Panc1 (cell line): ENCODE measurements at places on chromosomes 2 and 18.

- DNase-seq, result no peak
Measured at GRCh38 chr18:841647-842370, 29.8 kb upstream of the YES1 start.

DNA sequence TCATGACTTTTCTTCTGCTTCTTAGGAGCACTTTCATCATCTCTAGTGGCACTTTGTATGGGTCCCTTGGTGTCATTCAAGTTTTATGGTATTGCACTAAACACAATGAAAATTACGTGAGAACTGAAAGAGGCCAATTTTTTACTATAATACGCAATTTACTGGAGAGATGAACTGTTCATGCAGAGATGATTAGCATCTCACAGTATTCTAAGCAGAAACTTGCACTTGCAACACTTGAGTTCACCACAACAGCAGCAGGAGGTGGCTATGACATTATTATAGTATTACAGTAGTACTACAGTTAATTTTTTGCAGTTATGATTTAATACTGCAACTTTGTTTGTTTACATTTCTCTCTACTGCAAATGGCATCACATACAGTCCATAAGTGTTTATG is 793.1 kb upstream of the CRIM1 start:
- DNase-seq, result no peak

- no peak for DNase-seq
Measured at GRCh38 chr2:105299290-105299689, 30.2 kb downstream of the TGFBRAP1 start.

GRCh38 chr18:12911929-12912703 is 28.1 kb upstream of the PTPN2 start:
- DNase-seq, result no peak

GRCh38 chr2:199602271-199602895 is 144.6 kb upstream of the SATB2 start:
- DNase-seq, result no peak

GRCh38 chr2:24456599-24457556 is 34.2 kb upstream of the NCOA1 start:
- DNase-seq, result no peak

GRCh38 chr2:76599732-76600368 is 889.1 kb upstream of the GCFC2 start:
- DNase-seq, result peak; percentile 54

GRCh38 chr2:174985614-174986013 is 19.6 kb downstream of the CHN1 start:
- DNase-seq, result no peak

DNA sequence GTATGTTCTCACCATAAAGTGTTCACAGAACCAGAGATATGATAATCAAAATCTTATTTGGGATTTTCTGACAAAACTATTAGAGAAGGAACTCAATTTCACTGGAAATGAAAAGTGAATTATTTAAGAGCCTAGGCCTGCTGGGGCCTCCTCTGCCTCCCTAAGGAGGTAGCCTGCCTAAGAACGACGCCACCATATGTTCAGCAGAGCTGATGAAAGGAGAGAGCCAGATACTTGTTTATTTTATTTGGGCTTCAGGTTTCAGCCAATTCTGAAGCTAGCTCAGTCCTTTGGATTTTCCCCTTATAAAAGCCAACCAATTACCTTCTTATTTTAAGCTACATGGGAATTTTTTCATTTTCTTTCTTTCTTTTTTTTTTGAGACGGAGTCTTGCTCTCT is 433.1 kb upstream of the MAP2 start:
- no peak for DNase-seq

GRCh38 chr2:163723881-163724280 is 11.9 kb downstream of the FIGN start:
- DNase-seq, result no peak

DNA sequence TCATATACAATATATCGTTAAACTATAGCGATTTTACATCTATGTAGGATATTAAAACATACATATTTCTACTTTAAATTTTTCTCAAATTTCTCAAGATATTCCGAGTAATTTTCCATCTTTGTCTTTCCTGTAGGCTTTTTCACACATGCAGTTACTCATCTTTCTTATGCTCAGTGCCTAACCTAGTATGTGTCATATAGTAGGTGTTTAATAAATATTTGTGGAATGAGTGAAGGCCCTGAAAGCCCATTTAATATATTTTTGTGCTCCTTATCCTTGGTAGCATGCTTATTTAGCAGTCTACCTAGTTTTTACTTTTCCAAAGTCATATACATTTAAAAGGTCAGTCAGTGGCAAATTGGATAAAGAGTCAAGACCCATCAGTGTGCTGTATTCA is 67.3 kb downstream of the ITGB6 start:
- no peak for DNase-seq

DNA sequence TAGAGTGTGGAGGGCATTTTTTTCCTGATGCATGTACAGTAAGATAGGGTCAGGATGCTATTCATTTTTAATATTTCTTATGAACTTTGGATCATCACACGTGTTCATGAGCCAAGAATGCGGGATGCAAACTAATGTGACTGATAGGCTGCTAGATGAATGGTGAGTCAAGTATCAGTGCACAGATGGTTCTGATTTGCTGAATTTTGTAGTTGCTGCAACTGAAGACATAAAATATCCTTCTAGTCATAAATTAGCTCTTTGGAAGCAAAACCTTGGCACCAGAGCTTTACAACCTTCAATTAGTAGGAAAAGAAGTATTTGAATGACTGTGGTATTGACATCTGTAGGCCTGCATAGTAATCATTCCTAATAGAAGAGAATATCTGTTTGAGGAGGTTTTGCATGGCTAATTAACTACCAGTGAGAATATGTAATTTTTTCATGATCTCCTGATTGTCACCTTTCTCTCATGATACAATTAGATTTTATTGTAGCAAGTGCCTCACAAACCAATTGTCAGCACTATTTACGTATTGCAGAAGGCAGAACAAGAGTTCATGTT is 94.0 kb downstream of the VRK2 start:
- no peak for DNase-seq

GRCh38 chr2:33135645-33136044 is 188.9 kb downstream of the LTBP1 start:
- no peak for DNase-seq

DNA sequence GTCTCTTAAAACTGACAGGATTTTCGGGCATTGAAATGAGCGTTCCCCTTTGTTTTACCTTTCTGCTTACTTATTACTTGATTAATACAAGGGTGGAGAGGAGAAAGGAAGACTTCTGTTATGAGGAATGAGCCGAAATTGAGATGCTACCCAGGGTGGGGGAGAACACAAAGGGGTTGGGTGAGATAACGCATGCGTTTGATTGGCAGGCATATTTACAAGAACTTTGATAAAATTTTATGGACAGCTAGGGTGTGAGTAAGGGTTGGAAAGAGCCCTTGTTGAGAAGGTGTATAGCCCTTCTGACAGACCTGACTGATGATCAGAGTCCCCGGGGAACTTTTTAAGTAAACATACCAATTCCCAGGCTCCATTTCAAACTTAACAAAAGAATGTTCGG is 1.8 kb downstream of the RNF138 start:
- no peak for DNase-seq

DNA sequence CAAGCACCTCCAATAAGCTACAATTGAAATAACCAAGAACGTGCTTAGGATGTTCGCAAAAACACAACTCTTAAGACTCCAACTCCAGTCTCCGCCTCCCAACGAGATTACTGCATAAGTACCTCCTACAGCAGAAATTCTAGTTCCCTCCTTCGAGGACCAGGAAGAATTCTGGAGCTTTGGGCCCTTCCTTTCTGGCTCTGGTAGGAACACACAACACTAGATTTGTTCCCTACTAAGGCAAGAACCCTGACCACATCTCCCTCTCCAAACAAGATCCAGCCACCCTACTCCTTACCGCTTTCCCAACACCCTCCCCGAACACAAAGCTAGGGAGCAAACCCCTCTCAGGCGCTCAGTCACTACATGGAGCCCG is 721 bp downstream of the ADAM17 start:
- no peak for DNase-seq

DNA sequence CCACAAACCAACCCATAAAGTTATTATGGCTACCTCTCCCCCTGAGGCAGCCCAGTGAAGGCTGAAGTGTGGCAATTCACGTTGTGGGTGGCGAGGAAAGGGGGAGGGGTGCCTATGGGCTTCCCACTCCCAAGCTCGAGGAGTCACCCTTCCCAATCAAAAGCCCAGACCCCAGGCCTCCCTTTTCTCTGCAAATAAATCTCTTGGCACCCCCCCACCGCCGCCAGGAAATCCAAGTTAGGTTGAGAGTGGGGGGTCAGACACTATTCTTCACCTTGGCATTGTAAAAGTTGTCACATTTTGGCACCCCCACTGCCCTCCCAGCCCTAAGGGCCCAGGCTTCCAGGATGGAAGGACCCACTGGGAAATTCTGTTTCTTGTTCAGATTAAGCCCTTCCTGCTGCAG is 6.9 kb downstream of the ANKRD53 start:
- DNase-seq, result no peak

DNA sequence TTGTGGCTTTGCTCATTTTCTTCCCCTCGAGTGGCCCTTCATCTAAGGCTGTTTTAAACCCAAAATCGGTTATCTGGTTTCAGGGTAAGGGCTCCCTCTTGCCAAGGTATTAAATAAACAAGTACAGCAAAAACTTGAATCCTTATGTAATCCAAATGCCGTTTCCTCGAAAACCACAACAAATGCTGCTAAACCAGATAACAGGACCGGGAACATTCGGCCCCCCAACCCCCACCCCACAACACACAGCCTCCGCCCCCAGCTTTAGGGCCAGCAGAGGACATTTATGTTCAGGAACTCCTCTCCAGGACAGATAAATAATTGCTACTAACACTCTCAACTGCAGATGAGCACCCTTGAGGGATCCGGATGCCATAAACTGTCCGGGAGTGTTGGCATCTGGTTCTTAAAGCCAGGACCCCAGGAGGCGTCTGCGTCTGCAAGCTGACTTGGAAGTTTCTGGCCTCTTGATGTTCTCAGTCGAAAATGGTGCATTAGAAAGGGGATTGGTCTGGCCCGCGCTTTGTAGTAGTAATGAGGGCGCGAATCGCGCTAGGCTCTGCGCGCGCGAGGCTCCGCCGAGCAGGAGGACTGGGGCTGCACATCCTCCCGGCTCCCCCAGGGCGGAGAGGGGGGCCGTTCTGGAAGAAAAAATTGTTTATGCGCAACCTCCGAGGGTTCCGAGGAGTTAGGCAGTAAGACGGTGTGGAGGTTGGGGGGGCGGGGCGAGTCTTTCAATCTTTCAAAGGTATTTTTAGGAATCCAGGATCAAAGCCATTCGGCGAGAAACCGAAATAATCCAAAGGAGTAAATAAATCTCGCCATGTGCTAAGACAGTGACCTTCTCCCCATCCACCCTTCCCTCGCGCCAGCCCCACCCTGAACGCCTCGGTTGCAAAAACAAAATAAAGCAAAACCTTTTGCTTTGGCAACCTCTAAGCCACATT is 3.9 kb upstream of the ID2 start:
- DNase-seq, result no peak

DNA sequence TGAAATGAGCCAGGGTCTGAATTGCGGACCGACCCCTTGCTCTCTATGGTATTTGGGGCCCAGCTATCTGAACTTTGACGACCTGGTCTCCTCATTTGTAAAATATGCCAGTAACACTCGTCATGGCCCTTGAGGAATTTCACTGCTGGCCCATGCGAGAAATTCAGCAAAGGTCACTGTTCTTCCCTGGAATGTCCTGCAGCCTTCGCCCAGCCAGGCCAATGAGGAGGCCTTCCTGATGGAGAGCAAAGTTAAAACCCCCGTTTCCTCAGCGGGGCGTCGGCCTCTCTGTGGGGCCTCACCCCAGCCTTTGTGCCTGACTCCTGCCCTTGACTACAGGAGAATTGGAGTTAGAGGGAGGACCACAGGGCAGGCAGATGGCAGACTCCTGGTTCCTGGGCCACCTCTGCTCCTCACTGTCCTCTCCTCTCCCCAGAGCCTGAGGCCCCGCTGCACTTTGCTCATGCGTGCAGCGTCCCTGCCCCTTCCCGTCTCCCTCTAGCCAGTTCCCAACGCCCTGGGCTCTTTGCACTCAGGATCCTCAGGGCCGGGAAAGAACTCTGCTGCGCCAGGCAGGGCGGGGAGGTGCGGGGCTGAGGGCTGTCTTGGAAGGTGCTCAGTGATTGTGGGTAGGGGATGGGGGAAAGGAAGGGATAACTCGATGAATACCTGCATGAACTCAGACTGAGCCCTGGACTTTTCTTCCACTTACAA is 257.0 kb upstream of the RAB6C start:
- DNase-seq, result no peak

DNA sequence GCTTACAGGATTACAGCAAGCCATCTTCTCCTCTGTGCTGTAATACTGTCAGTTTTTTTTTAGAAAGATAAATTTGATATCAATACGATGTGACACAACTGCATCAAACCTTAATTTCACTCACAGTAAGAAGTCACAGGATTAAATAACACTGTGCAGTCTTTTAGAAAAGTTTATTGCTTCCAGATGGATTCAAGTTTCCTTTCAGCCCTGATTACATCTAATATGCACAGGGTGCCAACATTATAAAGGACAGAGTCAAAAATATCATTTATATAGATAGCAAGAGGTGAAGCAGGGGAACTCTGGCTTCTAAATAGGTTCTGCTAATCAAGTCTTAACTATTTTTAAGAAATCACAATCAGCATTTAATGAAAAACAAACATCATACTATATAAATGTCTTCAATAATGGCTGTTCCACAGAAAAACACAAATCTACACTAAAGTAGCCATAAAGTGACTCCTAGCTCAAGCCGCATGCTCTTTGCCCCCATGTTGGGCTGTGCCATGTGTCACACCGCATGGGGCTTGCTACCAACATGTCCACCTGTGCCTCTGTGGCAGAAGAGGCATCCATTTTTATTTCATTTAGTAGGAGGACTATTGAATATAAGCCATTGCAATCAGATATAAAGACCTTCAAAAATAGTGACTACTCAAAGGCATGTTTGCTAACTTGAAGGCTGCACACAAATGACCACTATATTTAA is 35.0 kb downstream of the CERKL start:
- no peak for DNase-seq

DNA sequence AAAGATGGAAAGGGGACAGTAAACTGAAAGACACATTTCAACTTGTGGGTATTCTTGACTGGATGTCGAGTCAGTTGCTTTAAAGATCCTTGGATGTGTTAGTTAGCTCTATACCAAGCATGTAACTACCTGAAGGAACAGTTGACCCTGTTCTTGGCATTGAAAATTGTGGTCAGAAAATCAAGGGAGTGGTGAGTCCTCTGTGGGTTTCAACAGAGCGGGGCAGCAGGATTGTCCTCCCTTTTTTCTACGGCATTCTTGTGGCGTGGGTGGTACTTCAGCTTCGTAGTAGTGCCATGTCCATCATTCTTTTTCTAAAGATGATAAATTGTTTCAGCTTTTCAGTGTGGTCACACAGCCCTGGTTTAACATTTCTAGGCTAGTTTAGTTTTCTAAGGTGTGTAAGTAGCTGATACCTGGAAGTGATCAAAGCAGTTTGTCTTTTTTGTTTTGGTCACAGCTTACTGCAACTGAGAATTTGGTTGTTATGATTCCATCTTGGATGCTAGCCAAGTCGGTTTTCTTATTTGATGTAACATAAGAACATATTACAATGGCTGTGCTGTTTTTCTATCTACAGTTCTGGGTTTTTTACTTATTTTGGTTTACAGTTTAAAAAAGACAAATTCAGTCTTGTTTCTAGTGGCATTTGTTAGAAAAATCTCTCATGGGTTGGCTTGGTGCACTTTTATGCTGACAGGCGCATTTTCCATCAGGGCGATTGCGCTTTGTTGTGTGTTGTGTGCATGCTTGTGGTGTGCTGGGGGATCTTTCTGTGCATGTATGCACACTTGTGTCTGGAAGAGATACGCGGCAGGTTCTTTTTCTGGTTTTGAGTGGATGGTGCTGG is 84.7 kb downstream of the ZNF407 start:
- no peak for DNase-seq

- DNase-seq, result no peak
Measured at GRCh38 chr2:188497726-188498125, 206.1 kb downstream of the GULP1 start.
